A549 treated with Hydrocortisone at 1 μM for 4 hours (cell line): ENCODE measurements at places on chromosomes 11 and 22. TPM values are rescaled to one million over a fixed set of nuclear protein-coding genes. Genes with fewer than 3 reads are reported as not detected.

Gene C11orf65
- 0.16 to 0.60 TPM (median 0.21 TPM) in 5 replicates for total RNA-seq

Gene TSSC4
- total RNA-seq: 49.0 to 80.6 TPM (median 64.7 TPM) in 5 replicates

Gene RAG1
- 0.14 to 0.63 TPM (median 0.25 TPM) in 5 replicates for total RNA-seq

Gene B4GALNT4
- 11.1 to 17.5 TPM (median 15.4 TPM) in 5 replicates for total RNA-seq

Gene APOA5
- total RNA-seq: not detected in 5 replicates

Gene SEZ6L
- total RNA-seq: not detected in 5 replicates

Gene MIOX
- total RNA-seq: not detected in 5 replicates

Gene PAAF1
- 11.7 to 12.5 TPM (median 11.9 TPM) in 5 replicates for total RNA-seq

Gene UBTFL1
- not detected in 5 replicates for total RNA-seq

Gene APOC3
- not detected in 5 replicates for total RNA-seq

Gene PGA3
- total RNA-seq: not detected in 5 replicates

Gene LRRC75B
- 5.2 to 8.9 TPM (median 8.1 TPM) in 5 replicates for total RNA-seq

Gene KCNQ1OT1
- total RNA-seq: 0.05 to 0.07 TPM (median 0.06 TPM) in 5 replicates

Gene GLYATL1
- 0.10 TPM in 1 of 5 replicates, not detected in the others for total RNA-seq

Gene CHRM1
- total RNA-seq: 0.06 to 0.13 TPM (median 0.08 TPM) in 5 replicates

Gene LINC01488
- total RNA-seq: 0.05 TPM in 1 of 5 replicates, not detected in the others

Gene SLC5A1
- 0.03 to 0.07 TPM (median 0.06 TPM) in 4 of 5 replicates, not detected in the other for total RNA-seq

Gene UCP3
- 0.89 to 2.0 TPM (median 1.2 TPM) in 5 replicates for total RNA-seq

Gene NAALADL1
- total RNA-seq: not detected in 5 replicates

Gene HBG1
- total RNA-seq: not detected in 5 replicates
